ENCODE measurements at places on chromosomes 3 and 15.

DNA sequence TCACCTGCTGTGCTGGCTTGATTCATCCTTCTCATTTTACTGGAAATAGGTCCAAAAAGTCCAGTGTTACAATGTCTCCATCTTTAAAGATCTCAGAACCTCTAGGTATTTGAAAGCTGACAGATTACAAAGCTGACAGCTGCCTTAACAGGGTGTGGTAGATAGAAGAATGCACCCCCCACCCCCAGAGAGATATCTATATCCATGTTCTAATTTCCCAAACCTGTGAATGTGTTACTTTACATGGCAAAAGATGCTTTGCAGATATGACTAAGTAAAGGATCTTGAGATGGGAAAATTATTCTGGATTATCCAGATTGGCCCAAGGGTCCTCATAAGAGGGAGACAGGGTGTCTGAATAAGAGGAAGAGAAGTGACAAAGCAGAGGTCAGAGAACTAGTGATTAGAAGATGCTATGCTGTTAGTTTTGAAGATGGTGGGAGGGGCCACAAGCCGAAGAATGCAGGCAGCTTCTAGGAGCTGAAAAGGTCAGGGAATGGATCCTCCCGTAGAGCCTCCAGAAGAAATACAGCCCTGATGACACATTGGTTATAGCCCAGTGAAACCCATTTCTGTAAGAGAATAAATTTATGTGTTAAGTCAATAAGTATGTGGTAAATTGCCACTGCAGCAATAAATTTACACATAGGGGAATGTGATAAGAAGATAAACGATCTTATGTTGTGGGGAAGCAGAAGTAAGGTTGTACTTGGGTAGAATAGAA, 21.5 kb upstream of the FSTL1 start:
- no peak for DNase-seq

DNA sequence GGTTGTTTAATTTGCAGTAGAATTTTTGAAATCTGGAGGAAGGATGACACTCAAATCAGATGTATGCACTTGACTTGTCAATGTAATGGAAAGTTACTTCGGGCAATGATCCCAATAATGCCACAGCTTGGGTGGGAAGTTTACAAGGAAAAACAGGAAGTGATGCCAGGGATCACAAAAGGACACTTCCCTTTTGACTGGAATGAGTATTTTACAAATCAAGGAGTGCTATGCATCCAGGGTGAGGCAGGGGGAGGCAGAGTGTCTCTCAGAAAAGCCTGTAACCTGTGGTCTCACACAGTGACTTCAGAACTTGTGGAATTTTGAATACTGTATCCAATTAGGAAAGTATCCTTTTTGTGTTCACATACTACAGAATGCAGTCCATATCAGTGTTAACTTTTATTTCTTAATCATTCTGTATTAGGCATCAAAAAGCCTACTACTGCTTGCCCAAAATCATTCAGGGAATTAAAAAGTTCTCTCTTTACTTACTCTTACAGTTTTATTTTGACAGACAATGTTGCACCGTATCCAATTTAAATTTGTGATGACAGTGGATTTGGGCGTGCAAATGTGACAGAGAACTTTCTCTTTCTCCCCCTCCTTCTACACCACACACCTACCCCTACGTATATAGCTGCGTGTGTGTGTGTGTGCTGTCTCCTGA, 445.1 kb downstream of the MECOM start:
- DNase-seq = no peak

GRCh38 chr15:78110096-78110495, 17.7 kb downstream of the SH2D7 start:
- no peak for DNase-seq

- no peak for DNase-seq
Observed at GRCh38 chr15:82103468-82103867, 57.6 kb upstream of the MEX3B start.

DNA sequence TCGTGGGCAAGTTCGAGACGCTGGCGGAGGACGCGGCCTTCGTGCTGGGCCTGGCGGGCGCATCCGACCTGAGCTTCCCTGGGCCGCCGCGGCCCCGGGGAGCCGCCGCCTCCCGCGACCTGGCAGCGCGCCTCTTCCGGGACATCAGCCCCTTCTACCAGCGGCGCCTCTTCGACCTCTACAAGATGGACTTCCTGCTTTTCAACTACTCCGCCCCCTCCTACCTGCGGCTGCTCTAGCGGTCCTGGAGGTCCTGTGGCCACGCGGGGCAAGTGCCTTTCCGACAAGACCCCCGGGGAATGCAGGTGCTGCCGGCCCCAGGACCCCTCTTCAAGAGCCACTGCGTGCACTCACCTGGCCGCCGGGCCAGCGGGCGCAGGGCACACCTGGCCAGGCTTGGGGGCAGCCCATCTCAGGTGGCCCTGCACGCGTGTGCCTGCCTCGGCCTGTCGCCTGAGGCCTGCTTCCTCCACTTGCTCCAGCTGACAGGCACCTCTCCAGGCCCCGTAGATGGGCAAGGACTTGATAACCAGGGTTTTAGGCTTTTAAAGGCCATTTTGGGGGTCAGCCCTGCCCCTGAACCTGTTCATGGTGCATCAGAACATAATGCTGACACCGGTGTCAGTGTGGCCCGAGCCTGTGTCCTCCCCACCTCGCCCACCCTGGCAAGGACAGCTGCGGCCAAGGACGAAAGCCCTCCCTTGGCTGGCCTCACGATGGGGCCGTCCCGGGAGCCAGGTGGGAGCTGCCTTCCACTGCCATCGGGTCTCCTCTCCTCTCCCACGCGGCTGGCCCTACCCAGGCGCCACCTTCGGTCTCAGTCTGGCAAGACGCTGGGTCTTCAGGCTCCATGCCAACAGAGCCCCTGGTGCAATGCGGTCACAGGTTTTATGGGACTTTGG, 16.1 kb downstream of the C3orf22 start:
- no peak for DNase-seq

- DNase-seq = no peak
Observed at GRCh38 chr3:126103121-126104027, 19.4 kb upstream of the SLC41A3 start.

GRCh38 chr15:77695961-77696582, 63.4 kb upstream of the LINGO1 start:
- no peak for DNase-seq
